SK-N-DZ (cell line): ENCODE measurements at places on chromosomes 1 and 21.

DNA sequence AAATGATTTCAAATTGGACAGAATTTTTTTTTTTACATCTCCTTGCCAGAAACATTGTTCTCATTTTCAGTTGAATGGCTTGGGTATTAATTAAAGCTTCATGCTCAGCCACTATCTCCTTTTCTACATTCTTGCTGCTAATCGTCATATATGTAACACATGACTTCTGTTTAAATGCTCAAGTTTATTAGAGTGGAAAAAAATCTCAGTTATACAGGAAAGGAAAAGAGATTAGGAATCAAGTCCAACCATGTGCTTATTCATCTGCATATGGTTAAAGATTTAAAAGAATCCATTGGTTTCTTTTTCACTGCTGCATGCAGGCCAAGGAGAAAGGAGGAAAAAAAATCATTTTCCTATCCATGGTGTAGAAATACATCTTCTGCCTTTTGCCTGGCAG is 47.3 kb upstream of the CNN3 start:
- no peak for DNase-seq

DNA sequence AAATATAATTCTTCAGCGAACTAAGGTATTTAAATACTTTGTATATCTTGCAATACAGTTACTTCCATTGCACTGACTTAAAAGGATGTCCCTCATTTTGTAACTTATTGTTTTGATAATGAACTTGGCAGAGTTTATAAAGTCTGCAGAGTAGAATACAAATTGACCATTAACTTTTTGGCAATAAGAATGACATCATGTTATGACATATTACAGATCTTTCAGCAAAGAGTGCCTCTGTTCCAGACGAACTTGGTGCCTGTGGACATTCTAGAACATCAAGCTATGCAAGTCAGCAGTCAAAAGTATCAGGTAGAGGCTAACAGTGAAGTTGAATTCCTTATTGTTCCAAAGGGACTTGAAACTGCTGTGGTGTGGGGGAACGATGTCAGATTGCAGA is 32.9 kb downstream of the HENMT1 start:
- no peak for DNase-seq

DNA sequence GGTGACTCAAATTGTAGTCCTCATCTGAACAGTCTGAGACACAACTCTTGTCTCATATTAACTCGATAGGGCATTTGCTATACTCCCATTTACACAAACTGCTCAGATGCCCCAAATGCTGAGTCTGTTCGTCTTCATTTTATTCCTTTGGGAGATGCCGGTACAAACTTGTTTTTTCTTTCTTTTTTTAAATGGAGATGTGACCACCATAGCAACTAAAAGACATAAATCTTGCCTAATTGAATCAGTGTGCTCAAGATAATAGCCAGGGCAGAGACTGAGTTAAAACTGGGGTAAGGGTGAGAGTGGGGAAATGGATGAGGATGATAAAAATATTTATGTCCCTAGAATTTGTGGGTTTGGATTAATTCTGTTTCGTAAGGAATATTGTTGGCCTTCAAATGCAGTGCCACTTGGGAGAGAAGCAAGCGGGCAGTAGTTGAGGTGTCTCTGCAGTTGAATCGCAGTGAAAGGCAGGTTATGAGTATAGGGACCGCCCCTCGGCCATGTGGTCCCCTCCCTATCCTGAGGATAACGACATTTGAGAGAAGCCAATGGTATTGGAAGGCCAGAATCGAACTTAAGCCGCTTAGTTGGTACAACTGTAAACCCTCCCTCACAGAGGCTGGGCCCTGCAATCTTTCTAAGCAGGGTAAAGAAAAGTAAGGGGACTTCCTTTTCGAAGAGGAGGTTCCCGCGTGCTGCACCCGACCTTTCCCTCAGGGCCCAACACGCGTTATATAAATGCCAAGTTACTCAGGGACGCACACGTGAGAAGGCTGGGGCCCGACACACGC is 859 bp upstream of the LRRC8B start:
- DNase-seq: peak; percentile 91

DNA sequence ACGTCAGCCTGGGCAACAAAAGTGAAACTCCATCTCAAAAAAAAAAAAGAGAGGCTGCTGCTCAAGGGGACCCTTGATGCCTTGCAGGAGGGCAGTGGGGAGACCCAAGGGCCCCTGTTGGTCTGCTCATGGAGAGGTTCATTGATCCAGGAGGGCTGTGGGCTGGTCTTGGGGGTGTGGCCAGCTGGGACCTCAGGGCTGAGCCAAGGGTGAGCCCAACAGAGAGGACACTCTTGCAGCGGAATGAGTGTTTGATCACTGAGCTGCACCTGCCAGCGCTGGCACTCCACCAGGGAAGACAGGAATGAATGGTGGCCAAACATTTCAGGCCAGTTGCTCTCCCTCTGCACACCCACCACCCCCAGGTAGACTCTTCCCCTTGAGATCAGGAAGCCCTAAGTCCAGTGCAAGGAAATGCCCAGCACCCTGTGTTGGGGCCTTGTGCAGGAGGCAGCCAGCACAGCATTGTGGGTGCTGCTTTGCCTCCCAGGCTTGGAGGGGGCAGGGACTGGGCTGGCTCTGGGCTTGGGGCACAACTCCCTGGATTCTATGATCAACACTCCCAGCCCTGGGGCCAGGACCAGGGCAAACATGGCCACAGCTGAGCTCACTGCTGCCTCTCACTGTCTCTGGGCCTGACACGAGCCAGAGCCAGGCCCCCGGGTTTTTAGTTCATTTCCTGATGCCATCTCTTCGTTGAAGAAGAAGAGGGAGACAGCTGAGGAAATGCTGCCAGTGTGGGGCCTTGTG is 50.7 kb downstream of the IRF2BP2 start:
- no peak for DNase-seq

GRCh38 chr1:172510479-172510878 is 22.5 kb upstream of the SUCO start:
- no peak for DNase-seq

- no peak for DNase-seq
Observed at GRCh38 chr1:53651356-53651755, 87.6 kb downstream of the GLIS1 start.

- DNase-seq: no peak
Observed at GRCh38 chr1:179177182-179177581, 52.3 kb downstream of the ABL2 start.

DNA sequence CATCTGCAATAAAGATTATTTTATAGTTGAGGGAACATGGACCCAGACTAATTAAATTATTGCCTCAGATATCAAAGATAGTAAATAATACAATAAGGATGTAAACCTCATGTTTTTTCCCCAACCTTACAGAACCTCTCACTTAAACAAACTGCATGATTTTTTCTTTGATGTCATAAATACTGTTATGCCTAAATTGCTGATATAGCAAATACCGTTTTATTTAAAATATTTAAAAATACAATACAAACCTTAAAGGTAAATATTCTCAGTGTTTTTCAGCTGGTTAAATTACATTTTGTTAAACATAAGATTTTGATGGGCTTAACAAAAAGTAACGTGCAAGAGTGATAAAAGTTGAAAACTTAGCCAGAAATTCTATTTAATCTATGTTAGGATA is 24.4 kb upstream of the RGS2 start:
- no peak for DNase-seq
